ENCODE measurements at places on chromosomes 1 and 21.

DNA sequence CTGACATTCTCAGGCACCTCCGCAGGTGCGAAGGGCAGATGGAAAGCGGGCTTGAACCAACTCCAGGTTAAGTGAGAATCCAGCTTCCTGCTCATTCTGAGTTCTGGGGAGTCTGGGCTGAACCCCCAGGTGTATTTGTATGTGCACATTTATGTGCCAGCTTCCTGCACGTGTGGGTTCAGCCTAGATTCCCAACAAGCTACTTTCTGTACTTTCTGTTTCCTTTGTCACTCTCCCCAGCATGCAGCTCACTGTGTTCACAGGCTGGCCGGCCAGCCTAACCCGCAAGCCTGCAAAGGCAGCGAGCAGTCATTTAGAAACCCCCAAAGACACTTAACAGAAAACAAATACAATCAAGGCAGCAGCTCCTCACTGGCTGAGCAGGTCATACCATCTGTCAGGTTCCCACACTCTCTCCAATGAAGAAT, 1.3 kb upstream of the IL19 start:
- ATAC-seq: no peak

DNA sequence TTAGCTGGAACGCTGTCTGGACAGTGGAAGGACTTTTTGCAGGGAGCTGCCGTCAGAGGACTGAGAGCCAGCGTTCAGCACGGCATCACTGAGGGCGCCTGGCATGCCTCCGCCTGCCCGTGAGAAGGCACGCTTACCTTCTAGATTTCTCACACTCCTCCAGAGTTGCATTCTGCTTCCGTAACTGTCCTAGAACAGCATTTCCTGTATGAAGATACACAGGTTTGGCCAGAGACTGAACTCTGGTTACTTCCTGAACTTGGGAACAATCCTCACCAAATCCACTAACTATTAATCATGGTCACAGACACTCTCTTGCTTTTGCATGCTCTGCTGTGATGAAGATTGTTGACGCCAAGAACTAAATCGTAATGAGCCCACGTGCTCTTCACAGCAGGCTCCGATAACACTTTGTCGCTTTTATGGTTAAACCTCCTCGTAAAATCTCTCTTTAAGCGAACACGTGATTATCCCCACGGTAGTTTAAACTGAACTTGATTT, 93.5 kb downstream of the KIF26B start:
- no peak for ATAC-seq

DNA sequence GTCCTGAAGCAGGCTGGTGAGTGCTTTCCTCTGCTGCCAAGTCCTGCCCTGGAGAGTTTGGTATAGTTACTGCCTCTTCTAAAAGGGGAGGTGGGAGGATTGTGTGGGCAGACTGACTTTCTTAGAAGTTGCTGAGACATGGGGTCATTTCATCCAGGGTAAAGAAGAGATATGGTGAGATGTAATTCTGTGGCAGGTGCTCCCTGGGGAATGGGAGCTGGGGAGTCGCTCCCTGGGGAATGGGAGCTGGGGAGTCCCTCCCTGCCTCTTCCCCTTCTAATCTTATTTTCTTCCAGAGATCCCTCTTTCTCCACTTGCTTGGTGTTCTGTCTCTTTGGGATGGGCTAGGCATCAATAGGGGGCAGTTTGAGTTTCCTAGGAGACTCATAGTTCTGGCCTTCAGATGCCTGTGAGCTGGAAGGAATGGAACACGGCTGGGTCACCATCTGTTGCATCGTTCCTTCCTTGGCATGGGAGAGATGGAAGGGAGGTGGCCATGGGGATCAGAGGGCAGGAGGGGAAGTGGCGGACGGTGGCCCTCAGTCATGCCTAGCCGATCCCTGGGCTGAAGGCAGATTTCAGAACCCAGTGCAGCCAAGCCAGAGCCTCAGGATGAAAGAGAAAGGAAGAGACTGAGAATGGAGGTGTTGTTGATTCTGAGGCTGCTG, 59.0 kb downstream of the NFASC start:
- ATAC-seq: no peak

DNA sequence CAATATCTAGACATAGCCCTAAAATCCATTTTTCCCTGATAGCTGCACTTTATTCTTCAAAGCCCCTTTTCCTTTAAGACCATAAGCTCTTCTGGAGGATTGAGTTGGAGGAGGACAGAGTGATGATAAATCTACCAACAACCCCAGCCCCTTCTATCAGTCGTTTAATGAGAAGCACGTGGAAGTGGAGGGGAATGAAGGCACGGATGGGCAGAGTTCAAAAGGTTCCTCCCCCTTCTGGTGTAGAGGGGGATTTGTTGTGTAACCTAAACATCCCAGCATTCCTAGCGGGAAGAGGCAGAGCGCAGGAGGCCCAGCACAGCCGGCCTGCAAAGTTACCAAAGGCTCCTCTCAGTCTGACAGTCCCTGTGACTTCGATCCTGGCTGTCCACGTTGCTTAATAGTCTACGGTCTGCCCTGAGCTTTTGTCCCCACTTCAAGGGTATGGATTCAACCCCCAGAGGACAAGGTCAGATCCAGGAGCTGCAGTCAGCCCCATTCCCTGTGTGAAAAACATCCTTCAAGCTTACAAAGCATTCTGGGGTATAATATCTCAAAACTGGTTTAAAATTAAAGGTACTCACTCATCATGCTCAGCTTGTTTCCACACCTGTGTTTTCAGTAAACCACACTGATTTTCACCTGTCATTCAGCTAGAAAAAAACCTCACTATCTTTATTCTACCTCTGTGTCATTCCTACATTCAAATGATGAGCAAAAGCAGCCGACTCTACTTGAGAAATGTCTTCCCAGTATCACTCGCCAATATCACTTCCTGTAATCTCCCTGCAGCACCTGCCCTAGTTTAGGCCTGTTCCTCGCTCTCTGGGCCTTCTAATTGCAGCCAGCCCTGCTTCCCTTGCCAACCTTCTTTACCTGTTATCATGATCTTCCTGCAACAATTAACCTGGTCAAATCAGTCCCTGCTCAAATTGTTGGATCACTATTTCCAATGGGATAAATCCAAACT, 117.9 kb downstream of the PLPP3 start:
- ATAC-seq: no peak

- no peak for ATAC-seq
Observed at GRCh38 chr1:85581802-85582686, 1.5 kb downstream of the CCN1 start.

- peak; percentile 56 for ATAC-seq
Observed at GRCh38 chr1:115437196-115437595, 99.1 kb upstream of the NGF start.

DNA sequence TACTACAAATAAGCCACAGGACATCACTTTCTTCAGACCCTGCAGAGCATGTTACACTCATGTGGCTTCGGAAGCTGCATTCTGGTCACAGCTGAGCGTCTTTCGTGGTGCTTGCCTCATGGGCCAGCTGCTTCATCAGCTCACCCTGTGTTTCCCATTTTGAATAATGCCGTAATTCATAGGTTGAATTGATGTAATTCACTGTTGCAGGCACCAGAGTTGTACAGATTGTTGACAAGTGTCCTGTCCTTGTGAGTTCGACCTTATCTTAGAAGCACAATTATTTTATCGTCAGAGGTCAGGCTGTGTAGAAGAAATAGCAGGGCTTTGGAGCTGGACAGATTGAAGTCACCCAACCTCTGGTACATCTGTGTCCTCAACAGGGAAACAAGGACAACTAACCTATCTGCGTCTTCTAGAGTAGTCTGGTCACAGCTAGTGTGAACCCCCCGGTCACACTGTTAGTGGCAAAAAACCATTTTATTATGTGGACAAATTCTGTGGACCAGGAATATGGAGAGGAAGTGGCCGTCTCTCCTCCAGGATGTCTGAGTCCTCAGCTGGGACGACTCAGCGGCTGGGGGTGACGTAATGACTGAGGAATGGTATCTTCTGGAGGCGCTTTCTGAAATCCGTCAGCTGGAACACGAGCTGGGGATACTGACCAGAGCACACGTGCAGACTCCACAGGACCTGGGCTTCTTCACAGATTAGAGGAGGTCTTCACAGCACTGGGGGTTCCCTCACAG, 17.8 kb downstream of the PKNOX1 start:
- peak; percentile 89 for ATAC-seq

- ATAC-seq: no peak
Observed at GRCh38 chr1:29176576-29176975, 5.1 kb downstream of the SRSF4 start.

DNA sequence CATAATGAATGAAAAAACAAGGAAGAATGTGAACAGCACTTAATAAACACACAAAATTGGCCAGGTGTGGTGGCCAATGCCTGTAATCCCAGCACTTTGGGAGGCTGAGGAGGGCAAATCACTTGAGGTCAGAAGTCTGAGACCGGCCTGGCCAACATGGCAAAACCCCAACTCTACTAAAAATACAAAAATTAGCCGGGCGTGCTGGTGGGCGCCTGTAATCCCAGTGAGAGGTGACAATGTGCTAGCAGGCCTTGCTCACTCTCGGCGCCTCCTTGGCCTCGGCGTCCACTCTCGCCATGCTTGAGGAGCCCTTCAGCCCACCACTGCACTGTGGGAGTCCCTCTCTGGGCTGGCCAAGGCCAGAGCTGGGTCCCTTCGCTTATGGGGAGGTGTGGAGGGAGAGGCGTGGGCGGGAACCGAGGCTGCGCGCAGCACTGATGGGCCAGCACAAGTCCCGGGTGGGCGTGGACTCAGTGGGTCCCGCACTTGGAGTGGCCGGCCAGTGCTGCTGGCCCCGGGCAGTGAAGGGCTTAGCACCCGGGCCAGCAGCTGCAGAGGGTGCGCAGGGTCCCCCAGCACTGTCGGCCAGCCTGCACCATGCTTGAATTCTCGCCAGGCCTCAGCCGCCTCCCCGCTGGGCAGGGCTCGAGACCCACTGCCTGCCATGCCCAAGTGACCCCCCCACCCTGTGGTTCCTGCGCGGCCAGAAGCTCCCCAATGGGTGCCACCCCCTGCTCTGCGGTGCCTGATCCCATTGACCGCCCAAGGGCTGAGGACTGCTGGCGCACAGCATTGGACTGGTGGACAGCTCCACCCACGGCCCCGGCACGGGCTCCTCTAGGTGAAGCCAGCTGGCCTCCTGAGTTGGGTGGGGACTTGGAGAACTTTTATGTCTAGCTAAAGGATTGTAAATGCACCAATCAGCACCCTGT, 30.6 kb upstream of the ATG4C start:
- no peak for ATAC-seq

GRCh38 chr1:60978421-60979357, 103.7 kb upstream of the NFIA start:
- ATAC-seq: peak; percentile 99

GRCh38 chr1:15911927-15912326, 64.0 kb downstream of the ZBTB17 start:
- no peak for ATAC-seq

DNA sequence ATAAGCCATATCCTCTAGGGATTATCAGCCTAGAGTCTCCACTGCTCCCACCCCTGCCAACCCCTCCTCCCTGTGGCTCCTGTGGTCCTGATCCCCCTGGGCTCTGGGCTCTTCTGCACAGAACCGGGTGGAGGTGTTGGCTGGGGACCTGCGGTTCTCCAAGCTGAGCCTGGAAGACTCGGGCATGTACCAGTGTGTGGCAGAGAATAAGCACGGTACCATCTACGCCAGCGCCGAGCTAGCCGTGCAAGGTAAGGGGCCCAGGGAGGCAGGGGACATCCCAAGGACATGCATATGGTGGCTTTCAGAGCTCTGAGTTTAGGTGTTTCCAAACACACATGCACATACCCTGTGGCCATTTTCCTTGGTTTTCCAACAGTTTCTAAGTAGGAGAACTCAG, 19.3 kb downstream of the CNTN2 start:
- ATAC-seq: no peak

DNA sequence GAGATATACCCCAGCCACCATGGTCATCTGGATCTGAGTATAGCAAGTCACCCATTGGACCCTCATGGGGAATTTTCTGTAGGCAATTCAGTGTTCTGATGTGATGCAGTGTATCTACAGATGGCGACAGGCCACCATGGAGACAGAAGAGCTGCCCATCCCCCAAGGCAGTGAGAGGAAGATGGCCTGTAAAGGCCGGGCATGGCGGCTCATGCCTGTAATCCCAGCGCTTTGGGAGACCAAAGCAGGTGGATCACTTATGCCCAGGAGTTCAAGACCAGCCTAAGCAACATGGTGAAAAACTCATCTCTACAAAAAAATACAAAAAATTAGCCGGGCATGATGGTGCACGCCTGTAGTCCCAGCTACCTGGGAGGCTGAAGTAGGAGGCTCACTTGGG, 41.1 kb upstream of the CTPS1 start:
- no peak for ATAC-seq

DNA sequence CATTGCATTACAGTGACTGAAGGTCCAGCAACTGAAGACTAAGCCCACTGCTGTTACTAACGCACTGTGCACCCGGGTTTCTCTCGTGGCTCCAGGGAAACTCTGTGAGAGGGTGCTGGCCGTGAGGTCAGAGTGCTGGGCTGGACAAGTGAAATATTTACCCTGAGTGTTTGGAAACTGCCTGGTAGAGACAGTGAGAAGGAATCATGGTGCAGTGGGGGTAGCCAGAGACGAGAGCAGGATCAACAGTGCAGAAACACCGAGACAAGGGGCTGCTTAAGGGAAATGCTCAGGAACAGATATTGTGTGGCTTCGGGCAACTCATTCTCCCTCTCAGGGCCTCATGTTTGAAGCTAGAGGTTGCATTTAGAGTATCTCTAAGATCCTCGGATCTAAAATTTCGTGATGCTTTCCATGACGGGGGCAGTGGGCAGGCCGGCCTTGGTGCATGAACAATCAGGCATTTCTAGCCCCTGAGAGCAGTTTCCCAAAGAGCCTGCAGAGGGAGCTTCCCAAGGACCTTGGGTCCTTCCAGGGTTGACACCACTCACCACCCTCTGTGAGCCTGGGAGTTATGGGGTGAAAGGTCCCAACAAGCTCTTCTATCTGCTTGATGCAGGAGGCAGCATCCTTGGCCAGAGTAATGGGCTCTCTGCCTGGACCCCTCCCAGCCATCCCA, 9.7 kb downstream of the CD2 start:
- peak; percentile 65 for ATAC-seq

GRCh38 chr1:149978547-149979023, 31.9 kb downstream of the OTUD7B start:
- ATAC-seq: peak; percentile 40

DNA sequence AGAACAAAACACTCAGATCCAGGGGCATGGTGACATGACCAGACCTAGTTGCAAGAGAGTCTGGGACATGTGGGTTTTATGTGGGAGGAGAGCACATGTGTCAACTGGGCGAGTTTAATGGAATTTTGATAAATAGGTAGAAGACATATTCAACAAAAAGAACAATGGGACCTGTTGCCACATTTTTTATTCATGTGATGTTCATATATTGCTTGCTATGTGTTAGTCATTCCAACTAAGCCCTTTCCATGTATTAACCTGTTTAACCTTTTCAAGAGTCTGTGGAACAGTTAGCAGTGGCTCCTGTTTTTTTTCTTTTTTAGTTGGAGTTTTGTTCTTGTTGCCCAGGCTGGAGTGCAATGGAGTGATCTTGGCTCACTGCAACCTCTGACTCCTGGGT, 30.1 kb upstream of the CSF3R start:
- no peak for ATAC-seq

GRCh38 chr1:229127301-229127700, 143.6 kb upstream of the RAB4A start:
- peak; percentile 68 for ATAC-seq

DNA sequence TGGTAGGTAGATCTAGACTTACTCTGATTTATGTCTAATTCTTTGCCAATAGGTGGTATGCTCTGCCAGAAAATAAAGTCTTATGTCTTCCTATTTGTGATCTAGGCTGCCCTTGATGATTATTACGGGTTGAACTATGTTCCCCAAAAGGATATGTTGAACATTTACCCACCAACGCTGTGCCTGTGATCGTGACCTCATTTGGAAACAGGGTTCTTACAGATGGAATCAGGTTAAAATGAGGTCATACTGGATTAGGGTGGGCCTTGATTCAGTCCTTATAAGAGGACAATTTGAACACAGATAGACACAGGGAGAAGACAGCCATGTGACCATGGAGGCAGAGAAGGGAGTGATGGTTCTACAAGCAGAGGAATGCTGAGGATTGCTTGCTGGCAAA, 95.1 kb upstream of the BCAR3 start:
- no peak for ATAC-seq

All from SK-N-SH treated with all-trans-retinoic acid at 6 μM for 48 hours (cell line).